ENCODE measurements at places on chromosomes 2 and 18.

GRCh38 chr18:73688161-73688560 is 459.5 kb downstream of the FBXO15 start:
- no peak for DNase-seq

- DNase-seq: no peak
These were observed 7.7 kb downstream of the CIB4 start for GRCh38 chr2:26633351-26633945.

DNA sequence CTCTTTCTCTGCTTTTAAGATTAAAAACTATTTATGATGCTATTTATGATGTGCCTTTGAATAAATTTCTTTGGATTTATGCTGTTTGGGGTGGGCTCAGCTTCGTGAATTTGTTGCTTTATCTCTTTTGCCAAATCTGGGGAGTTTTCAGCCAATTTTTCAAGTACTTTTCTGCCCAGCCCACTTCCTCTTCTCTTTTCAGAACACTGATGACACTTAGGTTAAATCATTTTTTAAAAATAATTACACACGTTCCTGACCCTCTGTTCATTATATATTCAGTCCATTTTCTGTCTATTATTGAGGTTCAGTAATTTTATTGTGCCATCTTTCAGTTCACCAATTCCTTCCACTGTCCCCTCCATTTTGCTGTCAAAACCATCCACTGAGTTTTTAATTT is 14.8 kb upstream of the BCL2L11 start:
- no peak for DNase-seq

DNA sequence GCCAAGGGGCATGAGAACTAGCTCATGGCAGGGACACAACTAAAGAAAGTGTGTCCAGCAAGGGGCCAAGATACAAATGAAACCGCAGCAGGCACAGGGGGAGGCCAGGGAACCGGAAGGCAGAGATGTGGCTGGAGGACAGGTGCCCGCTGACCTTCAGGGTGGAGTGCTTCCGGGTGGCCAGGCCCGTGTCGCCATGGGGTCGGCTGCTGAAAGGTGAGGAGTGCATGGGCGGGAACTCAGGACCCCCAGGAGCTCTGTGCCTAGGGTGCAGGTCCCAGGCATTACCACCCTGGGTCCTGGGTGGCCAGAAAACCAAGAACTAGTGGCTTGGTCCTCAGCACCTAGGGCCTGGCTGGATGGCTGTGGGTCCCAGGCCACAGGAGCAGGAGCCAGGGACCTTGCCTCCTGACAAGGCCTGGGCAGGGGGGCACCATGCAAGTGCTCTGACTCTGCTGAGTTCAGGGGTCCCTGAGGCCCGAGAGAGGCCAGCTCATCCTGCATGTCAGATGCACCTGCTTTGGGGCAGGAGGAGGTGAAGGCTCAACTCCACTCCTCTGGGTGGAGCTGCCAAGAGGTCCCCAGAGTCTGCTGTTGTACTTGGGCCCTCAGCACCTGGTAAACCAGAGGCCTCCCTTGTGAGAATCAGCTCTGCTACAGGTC is 50.9 kb downstream of the CENPO start:
- no peak for DNase-seq

GRCh38 chr2:108586116-108586515 is 51.8 kb downstream of the LIMS1 start:
- no peak for DNase-seq

DNA sequence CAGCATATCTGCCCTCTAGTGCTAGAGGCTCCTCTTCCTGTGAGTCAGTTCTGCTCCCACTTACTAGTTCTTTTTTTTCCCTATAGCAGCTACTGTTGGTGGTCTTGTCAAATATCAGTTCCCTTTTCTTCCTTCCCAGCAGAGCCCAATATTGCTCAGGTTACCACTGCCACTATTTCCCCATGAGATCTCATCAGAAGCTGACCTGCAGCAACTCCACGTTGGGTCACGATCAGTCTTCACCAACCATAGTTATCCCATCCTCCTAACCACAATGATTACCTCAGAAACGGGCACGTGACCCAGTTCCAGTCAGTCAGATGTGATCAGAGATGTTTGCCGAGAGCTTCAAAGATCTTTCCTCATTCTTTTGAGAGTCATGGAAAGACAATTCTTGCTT is 59.7 kb upstream of the CAPN13 start:
- no peak for DNase-seq

GRCh38 chr2:127025359-127026166 is 81.4 kb downstream of the BIN1 start:
- peak; percentile 40 for DNase-seq

DNA sequence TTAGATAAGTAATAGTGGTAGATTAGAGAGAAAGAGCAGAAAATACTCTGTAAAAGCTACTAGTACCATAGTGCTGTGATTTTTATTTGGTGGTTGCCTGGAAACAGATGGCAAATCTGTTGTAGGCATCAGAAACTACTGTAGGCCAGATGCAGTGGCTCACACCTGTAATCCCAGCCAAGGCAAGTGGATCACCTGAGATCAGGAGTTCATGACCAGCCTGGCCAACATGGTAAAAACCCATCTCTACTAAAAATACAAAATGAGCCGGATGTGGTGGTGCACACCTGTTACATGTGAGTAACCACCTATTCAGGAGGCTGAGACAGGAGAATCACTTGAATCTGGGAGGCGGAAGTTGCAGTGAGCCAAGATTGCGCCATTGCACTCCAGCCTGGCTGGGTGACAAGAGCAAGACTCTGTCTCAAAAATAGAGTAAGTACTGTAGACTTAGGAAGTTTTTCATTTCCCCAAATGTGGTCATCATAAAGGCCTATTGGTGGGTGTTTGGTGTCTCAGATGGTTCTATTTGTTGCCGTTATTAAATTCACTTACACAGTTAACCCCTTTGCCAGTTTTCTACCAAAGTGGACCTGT is 79.6 kb downstream of the SPTBN1 start:
- no peak for DNase-seq

- no peak for DNase-seq
These were observed 12.4 kb downstream of the LMAN2L start for GRCh38 chr2:96727431-96727830.

- DNase-seq: no peak
These were observed 44.8 kb downstream of the ZAP70 start for GRCh38 chr2:97758131-97758705.

DNA sequence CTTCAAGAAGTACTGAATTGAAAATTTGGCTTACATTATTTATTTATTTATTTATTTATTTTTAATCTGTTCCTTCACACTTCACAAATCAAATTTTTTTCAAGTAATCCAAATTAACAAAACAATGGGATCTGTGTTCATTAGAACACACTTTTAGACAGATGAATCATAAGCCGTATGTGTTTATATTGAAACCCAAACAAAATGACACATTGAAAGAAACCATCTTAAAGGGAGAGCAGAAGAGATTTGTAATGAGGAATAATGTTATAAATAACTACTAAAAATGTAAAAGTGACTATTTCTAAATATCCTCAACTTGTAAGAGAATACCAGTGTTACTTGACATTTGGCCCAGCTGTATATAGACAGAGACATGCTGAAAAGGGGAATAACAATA is 991.0 kb upstream of the CHAC2 start:
- no peak for DNase-seq

GRCh38 chr2:226977775-226978190 is 141.9 kb downstream of the RHBDD1 start:
- DNase-seq: no peak

GRCh38 chr2:28802975-28803429 is 7.6 kb upstream of the SPDYA start:
- DNase-seq: no peak

DNA sequence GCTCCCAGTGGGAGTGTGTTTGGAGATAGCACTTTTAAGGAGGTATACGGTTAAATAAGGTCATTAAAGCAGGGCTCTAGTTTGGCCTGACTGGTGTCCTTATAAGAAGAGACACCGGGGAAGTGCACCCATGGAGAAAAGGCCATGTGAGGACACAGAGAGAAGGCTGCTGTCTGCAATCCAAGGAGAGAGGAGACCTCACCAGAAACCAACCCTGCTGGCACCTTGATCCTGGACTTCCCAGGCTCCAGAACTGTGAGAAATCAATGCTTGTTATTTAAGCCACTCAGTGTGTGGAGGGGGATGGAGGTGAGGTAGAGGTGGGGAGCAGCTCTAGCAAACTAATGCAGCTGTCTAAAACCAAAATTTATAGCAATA is 62.0 kb downstream of the RPL31 start:
- no peak for DNase-seq

- DNase-seq: no peak
These were observed 784 bp downstream of the ROCK1 start for GRCh38 chr18:21110713-21111345.

GRCh38 chr2:111687911-111688310 is 196.1 kb downstream of the ANAPC1 start:
- no peak for DNase-seq

DNA sequence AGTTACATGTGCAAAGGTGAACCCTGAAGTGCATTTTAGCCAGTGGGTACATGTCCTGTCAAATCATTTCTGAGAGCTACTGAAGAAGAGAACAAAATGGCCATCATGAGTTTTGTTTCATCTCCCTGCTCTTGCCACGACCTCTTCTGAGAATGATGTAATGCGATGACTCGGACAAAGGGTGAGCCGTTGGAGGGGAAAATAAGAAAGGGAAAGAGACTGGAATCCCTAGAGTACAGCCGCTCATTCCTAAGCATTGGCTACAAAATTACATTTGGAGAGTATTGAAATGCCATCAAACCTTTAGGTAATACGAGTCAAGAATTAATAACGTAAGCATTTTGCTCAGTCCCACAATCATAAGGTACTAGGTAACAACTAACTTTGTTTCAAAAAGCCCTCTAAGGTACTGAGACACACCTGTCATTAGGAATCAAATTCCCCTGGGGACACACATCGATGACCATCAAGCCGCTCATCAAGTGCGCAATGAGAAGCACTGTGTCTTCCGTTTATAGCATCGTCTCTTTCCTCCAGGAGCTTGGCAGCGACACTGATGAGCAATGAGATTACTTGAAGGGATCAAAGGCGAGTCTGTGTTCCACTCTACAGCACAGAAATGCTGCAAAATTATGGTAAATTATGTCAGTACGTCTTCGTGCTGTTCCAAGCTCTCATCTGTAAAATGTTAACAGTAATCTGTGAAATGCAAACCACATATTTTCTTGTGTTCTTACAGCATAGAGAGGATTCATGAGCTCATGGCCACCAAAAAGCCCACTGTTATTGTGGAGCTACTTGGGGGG is 97.3 kb upstream of the PIEZO2 start:
- DNase-seq: no peak

GRCh38 chr2:5674026-5674340 is 18.2 kb upstream of the SOX11 start:
- no peak for DNase-seq

DNA sequence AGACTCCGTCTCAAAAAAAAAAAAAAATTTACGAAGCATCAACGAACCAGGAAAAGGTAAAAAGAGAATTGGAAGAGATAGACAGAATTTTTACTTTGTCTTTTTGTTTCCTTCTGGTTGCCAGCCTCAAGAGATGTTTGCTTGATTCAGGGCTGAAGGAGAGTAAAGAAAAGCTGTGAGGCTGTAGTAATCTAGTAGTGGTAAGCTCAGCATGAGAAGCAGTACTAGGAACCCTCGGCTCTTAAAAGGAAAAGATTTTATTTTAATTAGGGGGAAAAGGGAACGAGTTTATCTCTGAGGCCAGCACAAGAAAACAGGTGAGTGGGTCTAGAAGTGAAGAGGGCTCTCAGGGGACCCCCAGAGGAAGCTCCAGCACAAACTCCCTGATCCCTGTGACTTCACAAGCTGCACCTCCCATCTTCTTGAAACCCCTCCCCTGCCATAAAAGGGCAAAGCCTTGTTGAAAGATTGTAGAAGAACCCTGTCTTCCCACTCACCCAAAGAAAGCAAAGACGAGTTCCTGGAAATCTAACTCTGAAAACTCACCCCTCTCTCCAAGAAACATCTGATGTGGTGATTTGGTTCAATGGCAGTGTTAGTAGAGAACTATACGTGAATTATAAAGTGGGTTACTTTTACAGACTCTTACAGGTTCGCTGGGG is 8.6 kb downstream of the RBMS1 start:
- no peak for DNase-seq

GRCh38 chr2:129984426-129984825 is 5.0 kb downstream of the RAB6C start:
- DNase-seq: no peak

DNA sequence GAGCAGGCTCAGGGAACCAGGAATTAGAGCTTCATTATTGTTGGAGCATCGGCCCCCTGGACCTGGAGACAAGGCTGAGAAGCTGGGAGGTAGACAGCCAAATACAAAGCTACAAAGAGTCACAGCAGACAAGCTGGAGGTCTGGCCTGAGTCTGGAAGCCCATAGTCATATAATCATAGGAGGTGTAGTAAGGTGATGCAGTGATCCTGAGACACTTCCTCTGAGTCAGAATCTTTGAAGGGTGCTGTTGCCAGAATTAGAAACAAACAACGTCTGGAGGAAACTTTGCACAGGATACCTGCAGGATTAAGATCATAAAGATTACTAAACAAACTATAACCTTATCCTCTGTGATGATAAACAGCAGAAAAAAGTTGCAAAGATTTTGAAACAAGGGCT is 213.8 kb downstream of the DSC3 start:
- no peak for DNase-seq

- DNase-seq: no peak
These were observed 146.2 kb upstream of the AGAP1 start for GRCh38 chr2:235347691-235348090.

GRCh38 chr18:3456686-3457069 is 6.7 kb downstream of the TGIF1 start:
- no peak for DNase-seq

DNA sequence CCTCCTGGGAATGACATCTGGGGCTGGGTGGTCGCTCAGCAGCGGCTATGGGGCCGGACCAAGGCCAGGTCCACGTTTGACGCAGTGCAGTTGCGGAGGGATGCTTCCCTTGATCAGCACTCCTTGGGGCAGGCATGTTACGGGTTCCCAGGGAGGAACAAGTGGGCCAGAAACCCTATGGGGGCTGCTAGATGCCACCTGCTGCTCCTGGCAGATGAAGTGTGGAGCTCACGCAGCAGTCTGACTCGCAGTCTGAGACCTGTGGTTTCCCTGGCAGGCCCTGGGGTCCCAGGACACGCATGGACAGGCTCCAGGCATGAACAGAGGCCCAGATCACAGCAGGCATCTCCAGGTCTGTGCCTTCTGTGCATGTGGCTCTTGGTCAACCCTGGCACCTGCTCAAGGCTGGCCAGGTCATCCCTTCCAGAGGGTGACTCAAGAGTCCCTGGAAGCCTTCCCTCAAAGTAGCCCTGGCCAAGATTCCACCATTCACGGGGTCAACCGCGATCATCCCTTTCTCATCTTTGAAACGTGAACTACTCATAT is 20.0 kb downstream of the KCNF1 start:
- DNase-seq: no peak

- DNase-seq: no peak
These were observed 57.7 kb upstream of the MAP4K3 start for GRCh38 chr2:39494784-39495251.

- DNase-seq: no peak
These were observed 48.3 kb upstream of the ASB1 start for GRCh38 chr2:238378230-238379095.

- no peak for DNase-seq
These were observed 418.3 kb upstream of the CYRIA start for GRCh38 chr2:17083902-17084301.
